ENCODE measurements at places on chromosomes 2 and 18. TPM values are rescaled to one million over a fixed set of nuclear protein-coding genes. Genes with fewer than 3 reads are reported as not detected.

GRCh38 chr2:200156166-200156835 lies 150.2 kb upstream of the SPATS2L start:
- DNase-seq, result no peak
- peak overlapping the region; percentile 46 for H3K4me3 ChIP-seq
- no peaks in the 10 kb centered on the region for H3K27me3 ChIP-seq
- H3K27ac ChIP-seq, result no peak overlapping the region
- H3K36me3 ChIP-seq, result no peaks in the 10 kb centered on the region

DNA sequence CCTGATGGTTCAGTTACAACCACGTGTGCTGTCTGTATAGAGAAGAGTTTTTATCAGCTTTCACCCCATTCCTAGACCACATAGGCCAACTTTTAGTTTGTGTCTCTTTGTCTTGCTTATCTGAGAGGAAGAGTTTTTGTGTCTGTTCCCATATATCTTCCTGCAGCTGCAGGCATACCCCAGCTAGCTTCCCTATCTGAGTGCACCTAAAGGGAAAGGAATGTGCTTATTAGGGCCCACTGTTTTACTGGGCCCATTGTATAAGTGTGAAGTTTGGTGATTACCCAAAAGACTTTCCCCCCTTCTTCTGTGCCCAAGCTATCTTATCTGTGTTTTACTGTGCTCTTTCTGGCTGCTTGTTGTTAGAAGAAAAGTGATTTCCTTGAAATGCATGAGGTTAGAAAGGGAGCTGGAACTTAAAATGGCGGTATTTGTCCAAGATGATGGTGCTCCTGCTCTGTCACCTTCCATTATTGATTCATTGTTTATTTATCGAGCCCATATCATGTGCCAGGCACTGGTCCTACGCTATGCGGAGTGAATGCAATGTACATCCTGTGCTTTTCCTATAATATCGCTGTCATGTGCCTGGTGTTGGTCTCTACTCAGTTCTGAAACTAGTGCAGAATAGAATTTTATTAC lies 57.2 kb downstream of the NYAP2 start:
- H3K4me1 ChIP-seq, result no peaks in the 10 kb centered on the region
- no peak for DNase-seq
- no peak overlapping the region for H3K27ac ChIP-seq
- H3K4me3 ChIP-seq, result no peak overlapping the region
- H3K36me3 ChIP-seq, result no peaks in the 10 kb centered on the region

DNA sequence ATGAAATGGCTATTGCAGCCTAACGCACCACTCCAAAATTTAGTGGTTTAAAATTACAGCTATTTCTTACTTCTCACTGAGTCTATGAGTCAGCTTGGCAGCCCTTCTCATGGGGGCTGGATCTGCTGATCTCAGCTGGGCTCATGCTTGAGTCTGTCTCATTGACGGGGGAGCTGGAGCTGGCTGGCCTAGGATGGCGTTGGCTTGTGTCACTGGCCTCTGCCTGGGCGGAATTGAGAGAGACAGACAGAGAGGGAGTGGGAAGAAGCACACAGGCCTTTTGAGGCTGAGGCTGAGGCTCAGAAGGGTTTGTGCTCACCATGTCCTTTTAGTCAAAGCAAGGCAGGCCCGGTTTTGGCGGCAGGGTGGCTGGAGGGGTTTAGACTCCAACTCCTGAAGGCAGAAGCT lies 412.1 kb upstream of the MYT1L start:
- no peaks in the 10 kb centered on the region for H3K27me3 ChIP-seq
- H3K27ac ChIP-seq, result peak overlapping the region; percentile 22
- H3K4me1 ChIP-seq, result no peaks in the 10 kb centered on the region
- no peaks in the 10 kb centered on the region for H3K36me3 ChIP-seq
- DNase-seq, result peak; percentile 75

The MROH2A gene
- total RNA-seq, result not detected

The DSG4 gene
- not detected for total RNA-seq

The KCNE4 gene
- 18.3 TPM for total RNA-seq

The G6PC2 gene
- total RNA-seq, result not detected

- H3K4me1 ChIP-seq, result no peaks in the 10 kb centered on the region
- no peak for DNase-seq
- H3K27me3 ChIP-seq, result no peaks in the 10 kb centered on the region
- H3K36me3 ChIP-seq, result no peaks in the 10 kb centered on the region
- H3K27ac ChIP-seq, result no peak overlapping the region
Observed at GRCh38 chr2:179181002-179181401, 83.6 kb downstream of the SESTD1 start.

The CCDC74A gene
- 1.8 TPM for total RNA-seq

DNA sequence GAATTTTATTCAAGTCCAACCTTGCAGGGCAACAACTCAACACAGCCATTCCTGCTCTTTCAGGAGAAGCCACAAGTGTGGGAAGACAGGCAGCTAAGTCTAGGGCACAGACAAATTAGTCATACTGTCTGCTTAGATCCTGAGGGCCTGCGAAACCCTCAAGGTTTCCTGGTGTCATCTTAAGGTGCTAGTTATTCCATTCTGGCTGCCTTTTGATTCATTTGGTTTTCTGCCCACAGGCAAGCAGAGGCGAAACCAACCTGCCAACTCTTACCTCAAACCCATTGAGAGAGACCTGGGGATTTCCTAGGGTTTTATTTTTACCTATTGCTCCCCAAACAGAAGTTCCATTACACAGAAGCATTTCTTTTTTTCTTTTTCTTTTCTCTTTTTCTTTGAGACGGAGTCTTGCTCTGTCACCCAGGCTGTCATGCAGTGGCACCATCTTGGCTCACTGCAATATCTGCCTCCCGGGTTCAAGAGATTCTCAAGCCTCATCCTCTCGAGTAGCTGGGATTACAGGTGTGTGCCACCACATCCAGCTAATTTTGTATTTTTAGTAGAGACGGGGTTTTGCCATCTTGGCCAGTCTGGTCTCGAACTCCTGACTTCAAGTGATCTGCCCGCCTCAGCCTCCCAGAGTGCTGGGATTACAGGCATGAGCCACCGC lies 23.7 kb upstream of the SCYGR1 start:
- peaks cover 15% of the 10 kb centered on the region for H3K4me1 ChIP-seq
- no peak for DNase-seq
- H3K36me3 ChIP-seq, result no peaks in the 10 kb centered on the region
- H3K27ac ChIP-seq, result no peak overlapping the region
- no peak overlapping the region for H3K4me3 ChIP-seq
